ENCODE measurements at places on chromosomes 7 and 10. TPM values are rescaled to one million over a fixed set of nuclear protein-coding genes. Genes with fewer than 3 reads are reported as not detected.

- DNase-seq, result peak; percentile 73
These were observed 1.1 kb upstream of the STK32C start for GRCh38 chr10:132308587-132309470.

GRCh38 chr10:47301833-47302232 lies 1.8 kb downstream of the GDF10 start:
- no peak for DNase-seq

CEP55 gene
- total RNA-seq, result 19.6 TPM

MKX gene
- 0.92 TPM for total RNA-seq

- DNase-seq, result no peak
These were observed 416.9 kb downstream of the THSD7A start for GRCh38 chr7:11415101-11415500.

DNA sequence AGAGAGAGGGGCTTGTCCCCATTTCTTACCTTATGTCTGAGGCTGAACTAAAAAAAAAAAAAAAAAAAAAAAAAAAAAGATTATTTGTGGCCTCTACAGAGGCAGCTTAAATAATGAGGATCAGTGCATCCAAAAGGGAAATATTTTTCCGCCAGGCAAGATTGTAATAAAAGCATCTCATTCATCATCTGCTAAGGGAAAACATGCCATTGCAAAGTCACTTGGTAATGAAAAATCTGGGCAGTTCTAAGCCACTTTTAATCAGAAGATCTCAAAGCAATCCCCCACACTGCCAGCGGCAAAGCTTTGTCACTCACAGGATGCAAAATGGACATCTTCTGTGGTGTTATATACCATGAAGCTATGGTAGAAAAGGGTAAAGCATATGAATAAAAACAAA lies 3.8 kb downstream of the FAM107B start:
- no peak for DNase-seq

DNA sequence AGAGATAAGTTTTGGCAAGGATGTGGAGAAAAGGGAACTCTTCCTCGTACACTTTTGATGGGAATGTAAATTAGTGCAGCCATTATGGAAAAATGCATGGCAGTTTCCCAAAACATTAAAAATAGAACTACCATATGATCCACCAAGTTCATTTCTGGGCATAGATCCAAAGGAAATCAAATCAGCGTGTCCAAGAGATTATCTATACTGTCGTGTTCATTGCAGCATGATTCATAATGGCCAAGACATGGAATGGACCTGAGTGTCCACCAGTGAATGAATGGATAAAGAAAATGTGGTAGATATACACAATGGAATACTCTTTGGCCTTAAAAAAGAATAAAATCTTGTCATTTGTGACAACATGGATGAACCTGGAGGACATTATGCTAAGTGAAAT lies 70.3 kb upstream of the RSU1 start:
- DNase-seq, result no peak

GRCh38 chr10:121084016-121084674 lies 233.0 kb downstream of the WDR11 start:
- DNase-seq, result no peak

GRCh38 chr7:22853138-22853537 lies 30.5 kb upstream of the TOMM7 start:
- DNase-seq, result no peak

ATG9B gene
- total RNA-seq, result 2.3 TPM

ACADSB gene
- total RNA-seq, result 12.4 TPM

GRCh38 chr7:33922820-33923219 lies 17.5 kb downstream of the BMPER start:
- DNase-seq, result no peak

GRCh38 chr7:2519119-2519930 lies at the start of gene LFNG:
TSS of gene LFNG (plus strand) at chr7:2519774. CDS start at chr7:2519862, 88 bp downstream.
- peak; percentile 84 for DNase-seq

DNA sequence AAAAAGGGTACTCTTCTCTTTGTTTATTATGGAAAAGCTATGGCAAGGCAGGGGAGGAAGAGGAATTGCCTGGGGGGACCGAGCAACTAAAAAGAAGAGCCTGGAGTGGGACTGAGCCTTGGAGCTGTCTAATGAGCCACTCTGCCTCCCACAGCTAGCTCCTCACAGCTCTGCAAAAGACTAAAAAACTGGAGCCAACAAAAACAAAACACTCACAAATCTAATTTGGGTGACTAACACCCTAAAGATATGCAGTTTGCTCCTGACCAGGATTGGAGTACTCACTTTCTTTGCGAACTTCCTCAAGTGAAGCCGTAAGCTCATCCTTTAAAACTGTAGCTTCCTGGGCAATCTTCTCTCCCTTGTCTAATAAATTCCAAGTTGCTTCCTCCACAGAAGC lies 89.4 kb downstream of the CTNNA3 start:
- no peak for DNase-seq

DNA sequence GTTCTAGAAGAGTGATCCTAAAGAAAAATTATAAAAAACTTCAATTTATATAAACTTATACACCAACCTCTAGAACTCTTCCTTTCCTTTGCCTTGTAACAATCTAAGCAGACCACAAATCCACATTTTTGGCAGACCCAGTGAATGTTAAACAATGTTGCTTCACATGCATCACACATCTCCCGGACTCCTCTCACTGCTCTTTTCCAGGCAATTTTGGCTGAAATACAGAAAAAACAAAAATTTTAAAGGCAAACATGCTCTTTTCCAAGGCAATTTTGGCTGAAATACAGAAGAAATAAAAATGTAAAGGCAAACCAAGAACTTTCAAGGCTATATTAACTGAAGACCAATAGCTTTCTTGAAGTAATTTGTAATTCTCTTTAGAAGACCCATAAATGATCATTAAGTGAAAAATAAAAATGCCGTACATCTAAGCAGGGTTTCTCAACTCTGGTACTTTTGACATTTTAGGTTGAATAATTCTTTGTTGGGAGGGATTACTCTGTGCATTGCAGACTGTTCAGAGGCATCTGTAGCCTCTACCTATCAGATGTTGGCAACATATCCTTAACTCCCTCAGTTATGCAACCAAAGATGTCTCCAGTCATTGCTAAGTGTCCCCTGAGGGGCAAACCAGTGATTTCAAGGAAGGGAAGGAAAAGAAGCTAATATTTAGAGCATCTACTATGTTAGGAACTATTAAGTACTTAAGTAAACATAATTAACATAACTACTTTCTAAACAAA lies 64.4 kb downstream of the NRBF2 start:
- no peak for DNase-seq

CC2D2B gene
- 0.71 TPM for total RNA-seq

GRCh38 chr7:3297105-3297819 lies 3.8 kb upstream of the SDK1 start:
- DNase-seq, result no peak

VGF gene
- total RNA-seq, result 7.4 TPM

ARHGAP12 gene
- 39.0 TPM for total RNA-seq

- DNase-seq, result no peak
These were observed 104.0 kb downstream of the SRI start for GRCh38 chr7:88115816-88116215.

CDK14 gene
- 48.8 TPM for total RNA-seq

- DNase-seq, result no peak
These were observed 42.7 kb downstream of the PLAU start for GRCh38 chr10:73953665-73954064.

- no peak for DNase-seq
These were observed 461.0 kb upstream of the NRG3 start for GRCh38 chr10:81414038-81414437.

DNA sequence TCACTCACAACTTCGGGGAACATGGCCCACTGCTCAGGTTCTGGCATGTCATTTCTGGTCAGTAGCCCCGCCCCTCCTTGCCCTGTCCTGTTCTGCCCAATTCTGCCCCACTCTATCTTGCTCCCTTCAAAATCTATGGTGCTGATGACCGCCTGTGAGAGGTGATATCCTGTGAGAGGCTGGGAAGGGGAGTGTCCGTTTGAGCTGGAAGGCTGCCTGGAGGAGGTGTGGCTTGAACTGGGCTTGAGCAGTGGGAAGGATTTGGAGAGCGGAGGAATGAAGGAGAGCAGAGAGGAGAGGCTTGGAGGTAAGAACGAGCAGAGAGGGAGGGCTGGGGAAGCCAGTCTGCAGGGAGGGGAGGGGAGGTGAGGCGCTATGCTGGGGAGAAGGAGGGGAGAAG lies 145.3 kb downstream of the RPS24 start:
- no peak for DNase-seq

KIAA1549 gene
- total RNA-seq, result 17.6 TPM

- no peak for DNase-seq
These were observed 683.9 kb downstream of the MAGI2 start for GRCh38 chr7:78769481-78770101.

DNA sequence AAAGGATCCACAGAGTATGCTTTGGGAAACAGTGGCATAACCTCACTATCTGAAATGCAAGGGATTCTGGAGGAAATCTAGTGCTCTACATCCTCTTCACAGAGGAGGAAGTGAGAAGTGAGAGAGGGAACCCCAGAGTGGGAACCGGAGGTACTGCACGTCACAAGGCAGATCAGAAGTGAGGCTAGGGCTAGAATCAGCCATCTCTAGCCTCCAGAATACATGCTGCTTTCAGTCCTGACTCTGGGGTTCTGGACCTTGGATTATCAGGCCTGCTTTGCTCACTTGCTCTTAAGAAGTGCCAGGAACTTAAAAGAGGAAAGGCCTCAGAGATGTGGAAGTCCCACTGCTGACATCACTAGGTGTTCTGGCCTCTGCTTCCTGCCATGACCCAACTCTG lies 25.7 kb downstream of the ZNF503 start:
- no peak for DNase-seq

- DNase-seq, result no peak
These were observed 175.3 kb upstream of the LYZL1 start for GRCh38 chr10:29113616-29113945.

DNA sequence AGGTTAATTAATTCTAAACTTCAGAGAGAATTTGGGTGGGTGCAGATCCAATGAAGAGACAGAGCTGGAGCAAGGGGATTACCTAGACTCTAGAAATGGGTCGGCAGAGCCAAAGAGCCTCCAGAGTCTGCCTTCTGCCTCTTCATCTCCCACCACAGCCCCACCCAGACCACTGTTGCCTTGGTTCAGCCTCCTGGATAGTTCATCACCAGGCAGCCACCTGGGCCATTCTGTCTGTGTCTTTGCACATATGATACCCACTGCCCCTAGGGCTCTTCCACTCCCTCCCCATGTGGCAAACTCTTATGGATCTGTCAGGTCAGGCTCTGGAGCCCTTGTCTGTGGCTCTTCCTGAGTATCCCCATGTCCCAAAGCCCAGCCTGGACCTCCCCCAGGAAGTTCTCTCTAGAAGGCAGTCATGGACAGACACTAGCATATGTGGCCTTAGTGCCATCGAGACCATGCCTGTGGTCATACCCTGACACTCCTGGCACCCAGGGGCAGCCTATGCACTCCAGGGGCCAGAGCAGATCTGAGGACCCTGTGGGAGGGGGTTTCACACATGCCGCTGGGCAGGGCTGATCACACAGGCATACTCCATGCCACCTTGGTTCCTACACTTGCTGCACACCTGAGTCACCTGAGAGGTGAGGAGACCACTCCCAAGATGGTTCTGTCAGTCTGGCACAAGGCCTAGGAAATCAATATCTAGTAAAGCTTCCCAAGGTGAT lies 41.6 kb downstream of the FRMPD2 start:
- peak; percentile 34 for DNase-seq

CTBP2 gene
- 221 TPM for total RNA-seq

- DNase-seq, result no peak
These were observed 59.0 kb upstream of the CHST15 start for GRCh38 chr10:124152139-124153022.

- DNase-seq, result no peak
These were observed 19.1 kb downstream of the SLC16A12 start for GRCh38 chr10:89516149-89516832.

Data from H1 (cell line).